ENCODE measurements at places on chromosomes 2 and 18.

- DNase-seq, result no peak
These were observed 65.2 kb downstream of the GBX2 start for GRCh38 chr2:236102971-236103370.

DNA sequence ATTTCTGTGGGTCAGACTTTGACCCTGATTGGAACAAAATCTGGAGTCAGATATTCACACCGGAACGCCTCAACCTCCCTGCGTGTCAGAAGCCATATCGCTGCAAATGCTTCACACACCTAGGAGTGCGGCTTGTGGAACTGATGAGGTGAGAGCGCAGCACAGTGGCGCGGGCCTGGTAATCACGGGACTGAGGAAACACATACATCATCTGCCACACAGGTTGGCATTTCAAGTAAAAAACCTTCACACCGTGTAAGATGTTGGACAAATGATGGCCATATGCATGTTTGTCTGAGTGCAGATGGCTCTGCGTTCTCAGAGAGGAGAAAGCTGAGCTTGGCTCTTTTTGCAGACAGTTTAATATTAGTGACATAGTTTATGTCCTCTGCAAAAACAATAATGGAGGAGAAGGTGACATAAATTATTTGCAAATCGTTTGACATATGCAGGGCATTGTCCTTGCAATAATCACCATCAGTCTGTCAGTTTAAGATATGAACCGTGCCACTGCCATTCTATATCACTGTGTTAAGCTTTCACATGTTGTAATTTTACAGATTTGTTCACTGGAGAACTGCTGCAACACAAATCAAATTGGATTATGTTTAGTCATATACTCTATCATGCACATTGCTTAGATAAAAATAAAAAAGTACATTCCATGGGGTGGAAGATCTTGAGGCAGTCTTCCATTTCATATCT, 101.4 kb downstream of the MTX2 start:
- DNase-seq, result no peak

DNA sequence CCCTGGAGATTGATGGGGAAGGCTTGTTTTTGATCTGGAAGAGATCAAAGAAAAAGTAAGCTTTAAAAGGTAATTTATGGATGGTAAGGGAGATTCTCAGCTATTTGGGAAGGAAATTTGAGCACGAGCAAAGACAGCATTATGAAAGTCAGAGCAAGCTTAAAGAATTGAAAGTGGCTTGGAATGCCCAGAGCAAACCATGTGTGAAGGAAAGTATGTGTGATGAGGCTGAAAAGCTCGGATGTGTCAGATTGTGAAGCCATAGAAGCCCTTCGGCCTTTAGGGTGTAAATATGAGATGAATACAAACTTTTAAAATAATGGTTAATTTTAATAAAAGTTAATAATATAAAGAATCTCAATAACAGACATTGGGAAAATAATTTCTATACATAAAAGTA, 377.4 kb upstream of the DSEL start:
- DNase-seq, result no peak

DNA sequence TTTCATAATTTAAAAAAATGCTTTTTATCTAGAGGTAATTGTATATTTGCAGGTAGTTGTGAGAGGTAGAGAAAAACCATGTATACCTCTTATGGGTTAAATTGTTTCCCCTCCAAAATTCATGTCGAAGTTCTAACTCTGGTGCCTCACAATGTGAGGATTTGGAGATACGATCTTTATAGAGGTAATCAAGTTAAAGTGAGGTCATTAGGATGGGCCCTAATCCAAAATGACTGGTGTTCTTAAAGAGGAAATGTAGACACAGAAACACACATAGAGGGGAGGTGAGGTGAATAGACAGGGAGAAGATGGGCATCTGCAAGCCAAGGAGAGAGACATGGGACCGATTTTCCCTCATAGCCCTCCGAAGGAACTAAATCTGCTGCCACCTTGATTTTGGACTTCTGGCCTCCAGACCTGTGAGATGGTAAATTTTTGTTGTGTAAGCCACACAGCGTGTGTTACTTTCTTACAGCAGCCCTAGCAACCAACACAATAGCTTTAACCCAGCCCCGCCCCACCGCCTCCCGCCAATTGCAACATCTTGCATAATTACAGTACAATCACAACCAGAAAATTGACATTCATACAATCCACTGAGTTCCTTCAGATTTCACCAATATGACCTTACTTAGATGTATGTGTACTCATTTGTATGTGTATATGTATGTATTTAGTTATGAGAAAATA, 208.9 kb downstream of the MIB1 start:
- no peak for DNase-seq

GRCh38 chr2:207711750-207712530, 500 bp downstream of the CCNYL1 start:
- DNase-seq, result no peak

GRCh38 chr18:27054926-27055325, 130.2 kb downstream of the CHST9 start:
- DNase-seq, result no peak
